ENCODE measurements at places on chromosomes 12 and 14. TPM values are rescaled to one million over a fixed set of nuclear protein-coding genes. Genes with fewer than 3 reads are reported as not detected.

DNA sequence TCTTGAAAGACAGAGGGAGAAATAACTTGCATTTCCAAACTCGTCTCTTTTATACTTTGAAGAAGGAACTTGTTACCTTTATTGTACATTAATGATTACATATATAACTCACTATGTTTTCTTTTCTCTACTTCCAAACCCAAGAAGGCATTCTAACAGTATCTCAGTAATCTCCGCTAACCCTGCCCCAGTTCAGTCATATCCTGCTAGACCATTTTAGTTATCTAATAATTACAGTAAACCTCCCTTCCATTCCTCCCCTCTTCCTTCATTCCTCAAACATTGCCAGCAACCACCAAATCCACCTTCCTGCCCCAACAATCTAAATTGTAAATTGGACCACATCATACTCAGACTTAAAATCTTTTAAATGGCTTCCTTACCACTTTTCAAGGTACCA, 30.6 kb downstream of the STK38L start:
- peak; percentile 37 for DNase-seq

DNA sequence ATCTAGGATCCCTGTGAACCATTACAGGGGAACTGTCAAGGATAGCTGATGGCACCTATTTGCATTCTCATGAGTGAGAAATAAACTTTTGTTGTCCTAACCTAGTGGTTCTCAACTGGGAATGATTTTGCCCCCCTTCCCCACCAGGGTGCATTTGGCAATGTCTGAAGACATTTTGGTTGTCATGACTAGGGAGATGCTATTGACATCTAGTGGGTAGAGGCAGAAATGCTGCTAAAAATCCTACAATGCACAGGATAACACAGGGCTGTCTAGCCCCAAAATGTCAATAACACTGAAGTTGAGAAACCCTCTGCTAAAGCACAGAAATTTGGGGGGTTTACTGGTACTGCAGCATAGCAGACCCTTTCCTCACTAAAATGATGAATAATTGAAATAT, 140.9 kb upstream of the SRRM4 start:
- DNase-seq, result no peak

DNA sequence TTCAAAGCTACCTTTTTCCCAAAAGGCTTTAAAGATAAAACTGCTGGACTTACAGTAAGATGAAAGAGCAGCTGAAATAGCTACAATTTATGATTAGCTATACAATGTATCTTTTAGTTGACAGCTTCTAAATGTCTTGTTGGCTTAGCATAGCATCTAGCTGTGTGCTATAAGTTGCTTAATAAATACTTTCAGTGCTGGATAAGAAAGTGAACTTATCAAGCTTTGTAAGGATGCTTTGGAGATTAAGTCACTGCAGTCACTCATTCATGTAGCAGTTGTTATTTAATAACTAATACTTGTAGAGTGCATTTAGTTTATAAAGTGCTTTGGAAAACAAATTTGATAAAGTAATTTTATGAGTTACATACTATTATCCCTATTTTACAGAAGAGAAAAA, 14.6 kb downstream of the CFAP54 start:
- no peak for DNase-seq

DNA sequence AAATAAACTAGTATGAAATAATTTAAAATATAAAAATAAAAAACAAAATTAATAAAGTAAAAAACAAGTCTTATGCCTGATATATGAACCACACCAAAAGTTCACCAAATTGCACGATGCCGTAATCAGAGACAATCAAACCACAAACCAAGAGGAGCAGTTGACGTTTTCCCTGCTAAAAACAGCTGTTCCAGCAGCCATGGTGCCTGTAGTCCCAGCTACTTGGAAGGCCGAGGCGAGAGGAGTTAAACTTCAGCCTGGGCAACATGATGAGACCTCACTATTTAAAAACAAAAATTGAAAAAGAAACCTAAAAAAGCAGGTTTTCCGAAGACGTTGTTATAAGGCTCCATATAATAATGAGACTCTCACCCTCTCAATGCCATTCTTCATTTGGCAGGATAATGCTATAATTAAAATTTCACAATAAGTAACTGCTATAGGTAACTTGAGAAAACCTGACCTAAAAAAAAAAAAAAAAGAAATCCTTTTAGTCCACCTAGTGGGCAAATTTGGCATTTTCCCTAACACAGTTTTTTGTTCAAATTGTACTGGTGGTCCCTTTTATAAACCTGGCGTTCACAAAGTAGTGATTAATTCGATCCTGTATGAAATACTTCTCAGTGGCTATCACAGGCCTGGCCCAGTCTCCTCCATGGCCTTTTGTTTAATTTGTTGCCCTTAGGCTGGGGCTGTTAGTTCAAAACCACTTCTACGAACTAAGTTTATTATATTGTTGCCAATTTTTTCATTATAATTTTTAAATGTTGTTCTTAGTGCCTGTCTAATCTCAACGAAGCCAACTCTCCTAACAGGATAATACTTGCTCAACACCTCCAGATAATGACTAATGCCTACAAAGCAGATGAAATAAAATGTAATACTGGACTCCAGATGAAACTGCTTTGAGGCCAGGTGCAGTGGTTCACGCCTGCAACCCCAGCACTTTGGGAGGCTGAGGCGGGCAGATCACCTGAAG, 62.1 kb downstream of the TNFAIP2 start:
- DNase-seq, result peak; percentile 71

GRCh38 chr14:102927878-102928411, 5.5 kb downstream of the AMN start:
- DNase-seq, result no peak

DNA sequence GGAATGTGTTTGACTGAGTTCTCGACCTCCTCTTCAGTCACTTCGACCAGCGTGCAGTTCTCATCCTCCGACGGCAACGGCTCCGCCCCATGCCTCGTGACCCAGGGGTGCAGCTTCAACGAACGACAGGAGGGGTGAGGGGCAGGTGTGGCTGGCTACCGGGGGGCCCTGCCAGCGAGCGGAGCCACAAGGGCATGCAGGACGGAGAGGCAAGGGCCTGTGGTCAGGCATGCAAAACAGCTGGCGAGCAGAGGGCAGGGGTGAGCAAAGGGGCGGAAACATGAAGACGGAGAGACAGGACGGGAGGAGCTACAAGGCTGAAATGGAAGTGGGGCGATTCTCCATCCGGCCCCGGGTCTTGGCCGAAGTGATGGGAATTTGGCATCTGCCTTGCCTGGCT, 38.7 kb downstream of the P2RX4 start:
- no peak for DNase-seq

DNA sequence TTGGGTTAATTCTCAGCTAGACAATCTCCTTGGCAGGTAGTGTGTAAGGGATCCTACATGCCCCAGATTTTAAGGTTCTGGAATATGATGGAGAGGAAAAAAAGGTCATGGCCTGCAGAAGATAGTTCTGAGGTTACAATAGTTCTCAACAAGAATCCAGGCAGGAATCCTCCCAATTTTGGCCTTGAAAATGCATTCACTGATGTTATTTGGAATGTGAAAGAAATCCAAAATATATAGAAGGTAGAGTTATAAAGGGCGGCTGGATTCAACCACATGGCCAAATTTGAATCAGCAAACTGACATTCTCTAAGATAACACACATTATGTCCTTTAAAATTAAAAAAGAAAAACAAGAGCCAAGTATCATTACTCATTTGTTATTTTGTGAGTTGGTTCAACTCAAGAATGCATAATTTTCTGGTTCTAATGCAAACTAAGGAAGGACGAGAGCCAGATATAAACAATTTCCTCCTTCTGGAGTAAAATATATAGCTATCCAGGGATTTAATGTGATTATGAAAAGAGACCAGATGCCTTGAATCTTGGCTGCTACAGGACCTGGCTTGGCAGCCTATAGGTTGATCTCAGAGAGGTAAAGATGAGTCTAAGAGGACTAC, 177.0 kb upstream of the G2E3 start:
- DNase-seq, result no peak

GRCh38 chr14:22994762-22995275, 12.5 kb upstream of the AJUBA start:
- peak; percentile 49 for DNase-seq

GRCh38 chr12:4039931-4040330, 166.7 kb upstream of the PARP11 start:
- DNase-seq, result no peak

DNA sequence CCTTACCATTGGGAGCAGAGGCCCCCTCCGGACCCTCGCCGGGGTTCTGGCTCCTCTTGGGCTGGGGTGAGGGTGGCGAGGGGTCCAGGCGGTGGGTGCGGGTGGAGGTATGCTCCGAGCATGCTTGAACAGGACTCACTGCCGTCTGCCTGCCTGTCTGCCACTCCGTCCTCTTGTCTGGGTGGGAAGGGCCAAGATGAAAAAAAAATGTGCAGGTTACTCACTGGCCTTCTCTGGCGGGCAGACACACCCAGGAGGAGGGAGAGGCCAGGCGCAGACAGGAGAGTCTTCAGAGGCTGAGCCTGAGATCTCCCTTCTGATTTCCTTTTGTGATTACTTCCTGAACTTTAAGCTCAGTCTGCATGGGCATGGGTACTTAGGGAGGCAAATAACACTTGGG, 76.1 kb downstream of the STON2 start:
- DNase-seq, result no peak

GRCh38 chr14:35234012-35234805, 58.0 kb upstream of the PSMA6 start:
- DNase-seq, result no peak

DNA sequence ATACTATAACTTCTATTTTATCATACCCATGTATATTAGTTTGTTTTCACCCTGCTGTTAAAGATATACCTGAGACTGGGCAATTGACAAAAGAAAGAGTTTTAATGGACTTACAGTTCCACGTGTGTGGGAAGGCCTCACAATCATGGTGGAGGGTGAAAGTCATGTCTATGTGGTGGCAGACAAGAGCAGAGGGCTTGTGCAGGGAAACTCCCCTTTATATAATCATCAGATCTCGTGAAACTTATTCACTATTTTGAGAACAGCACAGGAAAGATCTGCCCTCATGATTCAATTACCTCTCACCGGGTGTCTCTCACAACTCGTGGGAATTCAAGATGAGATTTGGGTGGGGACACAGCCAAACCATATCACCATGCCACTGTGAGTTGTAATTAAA, 135.8 kb downstream of the SYNE2 start:
- DNase-seq, result no peak

DNA sequence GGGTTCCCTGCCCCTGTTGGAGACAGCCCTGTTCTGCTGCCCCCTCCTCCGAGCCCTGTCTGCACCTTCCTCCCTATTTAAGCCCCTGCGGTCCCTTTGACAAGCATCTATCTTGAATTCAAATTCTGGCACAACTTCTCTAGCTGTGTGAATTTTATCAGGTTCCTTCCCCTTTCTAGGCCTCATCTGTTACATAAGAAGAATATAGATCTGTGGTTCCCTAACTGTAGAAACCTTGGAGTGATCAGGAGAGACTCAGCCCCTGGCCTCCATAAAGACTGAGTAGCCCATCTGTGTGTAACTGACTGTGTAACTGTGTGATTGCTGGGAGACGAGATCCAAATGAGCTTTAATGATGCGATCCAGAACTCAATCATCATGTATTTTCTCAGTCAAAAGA, 13.0 kb upstream of the RACGAP1 start:
- DNase-seq, result no peak

- no peak for DNase-seq
Measured at GRCh38 chr14:70898111-70898745, 9.0 kb upstream of the PCNX1 start.

The NFE2 gene
- polyA plus RNA-seq, result not detected

The DCAF4 gene
- 9.8 TPM for polyA plus RNA-seq

The CIROP gene
- polyA plus RNA-seq, result not detected

The MIP gene
- polyA plus RNA-seq, result not detected

The CCDC88C gene
- 11.4 TPM for polyA plus RNA-seq

The USP44 gene
- 0.91 TPM for polyA plus RNA-seq
